ENCODE measurements at places on chromosomes 11 and 22. TPM values are rescaled to one million over a fixed set of nuclear protein-coding genes. Genes with fewer than 3 reads are reported as not detected.

Gene MYRF
- total RNA-seq = 0.28 TPM

Gene DTX4
- 28.1 TPM for total RNA-seq

Gene SLC15A3
- 8.7 TPM for total RNA-seq

Gene CYP2D6
- total RNA-seq = 0.09 TPM

Gene PSMA1
- total RNA-seq = 177 TPM

Gene MRGPRX4
- 0.51 TPM for total RNA-seq

Gene OR2AG2
- total RNA-seq = not detected

Gene TP53I11
- total RNA-seq = 31.0 TPM

Gene SMC1B
- total RNA-seq = not detected

Gene PTS
- total RNA-seq = 45.1 TPM

Gene CD3E
- total RNA-seq = not detected

DNA sequence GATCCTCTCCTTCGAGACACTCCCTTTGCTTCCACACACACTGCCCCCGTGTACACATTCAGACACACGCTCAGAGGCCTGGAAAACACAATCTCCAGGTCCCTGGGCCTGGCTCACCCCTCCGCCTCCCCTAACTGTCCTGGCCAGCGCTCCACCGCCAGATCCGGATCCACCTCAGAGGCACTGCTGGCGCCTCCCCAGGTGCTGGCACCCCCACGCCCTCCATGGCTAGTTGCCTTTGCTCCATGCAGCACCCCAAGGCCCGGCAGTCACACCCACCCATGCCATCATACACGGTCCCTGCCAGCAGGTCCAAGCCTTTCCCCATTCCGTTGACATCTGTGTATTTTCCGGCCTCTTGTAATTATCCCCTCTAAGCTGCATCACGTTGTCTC lies 11.1 kb downstream of the SPTBN2 start:
- no peak for DNase-seq

DNA sequence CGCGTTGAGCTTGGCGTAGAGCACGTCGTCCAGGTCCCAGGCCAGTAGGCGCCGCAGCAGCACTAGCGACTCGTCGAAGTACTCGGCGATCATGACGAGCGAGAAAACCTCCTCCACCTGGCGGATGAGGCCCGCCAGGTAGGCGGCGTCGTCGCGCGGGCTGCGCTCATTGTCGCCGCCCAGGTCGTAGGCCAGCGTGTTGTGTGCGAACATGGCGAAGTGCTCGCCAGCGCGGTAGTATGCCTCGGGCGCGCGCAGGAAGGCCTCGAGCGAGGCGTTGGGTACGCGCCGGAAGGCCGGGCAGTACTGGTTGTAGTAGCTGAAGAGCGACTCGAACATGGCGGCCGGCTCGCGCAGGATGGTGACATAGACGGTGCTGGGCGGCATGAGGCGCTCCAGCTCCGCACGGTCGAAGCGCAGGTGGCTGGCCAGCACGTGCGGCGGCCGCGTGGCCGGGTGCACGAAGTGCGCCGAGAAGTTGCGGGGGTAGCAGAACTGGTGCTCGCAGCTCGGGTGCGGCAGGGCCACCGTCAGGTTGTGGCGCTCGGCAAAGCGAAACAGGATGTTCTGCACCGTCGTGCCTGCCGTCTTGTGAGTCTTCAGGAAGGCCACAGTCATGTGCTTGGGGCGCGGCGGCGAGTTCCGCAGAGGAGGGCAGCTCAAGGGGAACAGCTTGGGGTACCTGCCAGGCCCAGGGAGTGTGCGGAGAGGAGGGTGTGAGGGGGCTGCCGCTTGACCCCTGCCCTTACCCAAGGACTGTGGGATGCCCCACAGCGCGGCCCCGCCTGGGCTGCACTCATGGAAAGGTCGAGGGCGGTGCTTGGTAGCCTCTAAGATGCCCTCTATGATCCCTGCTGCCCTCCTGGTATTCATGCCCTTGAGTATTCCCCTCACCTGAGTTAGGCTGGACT lies 5.7 kb downstream of the GAL3ST3 start:
- no peak for DNase-seq

GRCh38 chr11:128300785-128301184 lies 286.6 kb downstream of the ETS1 start:
- DNase-seq = no peak

GRCh38 chr11:93659841-93660240 lies 1.6 kb upstream of the CEP295 start:
- DNase-seq = no peak

GRCh38 chr11:117929916-117930570 lies 841 bp upstream of the TMPRSS13 start:
- DNase-seq = no peak

DNA sequence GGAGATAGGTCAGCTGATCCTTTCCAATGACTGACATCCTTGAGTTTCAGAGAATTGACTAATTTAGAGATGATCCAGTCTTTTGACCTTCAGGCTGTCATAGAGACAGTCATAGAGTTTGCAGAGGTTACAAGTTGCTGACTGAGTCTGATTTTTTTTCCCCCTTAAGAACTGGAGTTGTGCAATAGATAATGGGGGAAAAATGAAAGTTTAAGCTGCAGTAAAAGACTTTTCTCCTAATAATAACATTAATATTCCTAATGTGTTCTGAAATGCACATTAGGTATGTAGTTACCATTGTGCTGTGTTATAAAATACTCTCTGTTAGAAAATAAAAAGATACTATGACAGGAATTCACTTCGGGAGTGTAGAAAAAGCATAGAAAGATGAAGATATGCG lies 876.9 kb upstream of the RAG2 start:
- DNase-seq = no peak

DNA sequence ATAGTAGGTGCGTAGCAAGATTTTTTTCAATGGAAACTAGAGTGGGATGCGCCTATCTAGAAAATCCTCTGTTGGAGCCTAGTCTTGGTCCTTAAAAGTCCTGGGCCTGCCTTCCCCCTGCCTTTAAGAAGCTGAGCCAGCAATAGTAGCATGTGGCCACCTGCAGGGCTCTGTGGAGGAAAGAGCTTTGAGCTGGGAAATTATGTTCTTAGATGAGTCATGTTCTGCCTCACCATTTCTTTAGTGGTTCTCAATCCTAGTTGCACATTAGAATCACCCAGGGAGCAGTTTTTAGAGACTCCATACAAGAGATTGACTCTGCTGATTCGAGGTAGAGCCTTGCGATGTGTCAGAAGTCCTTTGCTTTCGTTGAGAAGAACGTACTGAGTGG lies 133.5 kb downstream of the COMMD9 start:
- peak; percentile 49 for DNase-seq

GRCh38 chr11:110339456-110340250 lies 43.2 kb upstream of the RDX start:
- no peak for DNase-seq

DNA sequence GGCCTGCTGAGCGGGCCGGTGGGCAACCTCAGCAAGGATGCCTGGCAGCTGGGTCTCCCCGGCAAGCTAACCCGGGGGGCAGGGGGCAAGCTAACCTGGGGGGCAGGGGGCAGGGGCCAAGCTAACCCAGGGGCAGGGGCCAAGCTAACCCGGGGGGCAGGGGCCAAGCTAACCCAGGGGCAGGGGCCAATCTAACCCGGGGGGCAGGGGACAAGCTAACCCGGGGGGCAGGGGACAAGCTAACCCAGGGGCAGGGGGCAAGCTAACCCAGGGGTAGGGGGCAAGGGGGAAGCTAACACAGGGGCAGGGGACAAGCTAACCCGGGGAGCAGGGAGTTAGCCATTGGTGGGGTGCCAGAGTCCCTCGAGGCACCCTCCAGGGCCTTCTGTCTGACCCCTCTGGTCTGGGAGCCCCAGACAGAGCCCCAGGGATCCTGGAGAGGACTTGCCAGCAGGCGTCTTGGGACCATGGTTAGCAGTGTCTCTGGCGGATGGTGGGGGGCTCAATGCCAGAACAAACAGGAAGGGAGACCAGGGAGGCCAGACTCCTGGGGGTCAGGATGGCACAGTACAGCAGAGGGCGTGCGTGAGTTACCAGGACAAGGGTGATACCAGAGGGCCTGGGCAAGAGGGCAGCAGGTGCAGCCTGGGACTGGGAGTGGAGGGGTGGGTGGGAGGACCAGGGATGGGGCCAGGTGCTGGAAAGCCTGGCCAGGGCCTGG lies 16.1 kb downstream of the IGF2 start:
- DNase-seq = no peak

GRCh38 chr22:21961886-21962654 lies 9.4 kb upstream of the PPM1F start:
- DNase-seq = no peak

- DNase-seq = no peak
Observed at GRCh38 chr11:121439337-121439736, 12.8 kb upstream of the SORL1 start.

GRCh38 chr22:20777420-20778177 lies 3.7 kb downstream of the SERPIND1 start:
- DNase-seq = peak; percentile 65

GRCh38 chr11:42462558-42463310 lies 849.1 kb upstream of the API5 start:
- no peak for DNase-seq

DNA sequence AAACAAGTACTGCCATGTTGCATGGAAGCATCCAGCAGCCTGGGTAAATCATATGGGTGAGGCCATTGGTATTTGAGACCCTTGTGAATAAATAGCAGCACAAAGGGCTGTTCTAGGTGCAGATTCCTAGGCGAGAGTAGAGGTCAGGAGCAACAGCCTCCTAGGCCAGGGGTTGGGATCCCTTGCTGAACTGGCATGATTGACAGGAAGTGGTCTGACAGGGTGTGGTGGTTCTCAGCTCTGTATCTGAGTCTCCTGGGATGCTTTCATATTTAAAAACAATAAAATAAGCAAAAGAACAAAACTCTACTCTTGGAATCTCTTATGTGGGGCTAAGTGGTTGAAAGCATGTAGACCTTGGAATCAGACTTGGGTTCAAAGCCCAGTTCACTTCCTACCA lies 35.8 kb downstream of the INSC start:
- no peak for DNase-seq

DNA sequence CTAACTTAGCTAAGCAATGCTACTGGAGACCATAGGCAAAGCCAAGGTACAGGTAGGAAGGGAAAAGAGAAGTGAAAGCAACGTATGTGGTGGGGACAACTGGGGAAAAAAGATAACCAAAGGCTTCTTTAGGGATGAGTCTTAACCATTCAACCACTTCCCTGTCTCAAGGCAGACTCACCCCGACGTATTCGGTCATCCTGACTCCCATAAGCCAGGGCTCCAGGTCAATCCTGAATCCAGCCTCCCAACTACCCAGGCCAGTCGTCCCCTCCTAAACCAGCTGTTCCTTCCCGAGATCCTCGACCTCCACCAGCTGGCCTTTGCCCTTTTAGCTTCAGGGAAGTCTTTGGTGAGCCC lies 330 bp downstream of the ACP2 start:
- no peak for DNase-seq

DNA sequence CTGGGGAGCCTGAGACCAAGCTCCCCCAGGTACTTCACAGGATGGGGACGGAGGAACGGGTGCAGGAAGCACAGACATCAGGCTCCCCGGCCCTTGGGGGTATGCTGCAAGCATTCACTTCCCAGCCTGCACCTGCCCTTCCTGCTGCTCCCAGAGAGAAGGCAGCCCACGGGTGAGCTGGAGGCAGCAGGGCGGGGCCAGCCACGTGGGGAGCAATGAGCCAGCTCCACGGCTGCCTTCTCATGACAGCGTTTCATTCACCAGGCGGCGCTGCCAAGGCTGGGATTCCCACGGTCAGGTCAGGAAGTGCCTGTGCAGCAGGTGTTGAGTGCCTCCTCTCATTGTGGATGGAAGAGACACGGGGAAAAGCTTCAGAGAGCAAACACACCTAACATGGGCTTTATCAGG lies 14.5 kb upstream of the PHLDA2 start:
- no peak for DNase-seq

DNA sequence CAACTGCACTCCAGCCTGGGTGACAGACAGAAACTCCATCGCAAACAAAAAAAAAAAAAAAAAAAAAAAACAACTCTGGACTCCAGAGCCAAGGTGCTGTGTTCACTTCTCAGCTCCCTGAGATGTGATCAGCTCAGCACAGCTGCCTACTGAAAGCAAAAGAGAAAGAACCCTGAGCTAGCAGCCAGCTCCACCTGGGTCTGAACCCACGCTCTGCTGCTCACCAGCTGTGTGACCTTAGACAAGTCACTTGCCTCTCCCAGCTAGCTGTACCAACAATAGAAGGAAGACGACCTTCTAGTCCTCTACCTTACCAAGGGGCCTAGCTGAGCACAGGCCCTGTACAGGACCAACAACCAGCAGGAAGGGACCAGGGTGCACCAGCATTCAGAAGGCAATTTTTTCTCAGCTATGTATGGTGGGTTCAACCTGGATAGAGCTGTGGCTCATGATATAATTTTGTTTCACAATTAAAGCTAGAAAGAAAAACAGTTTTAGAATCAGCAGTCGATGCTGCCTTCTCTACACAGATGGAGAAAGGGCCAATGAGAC lies 3.8 kb downstream of the DGCR2 start:
- DNase-seq = no peak

- no peak for DNase-seq
Observed at GRCh38 chr11:132811649-132812048, 720.7 kb downstream of the OPCML start.

- no peak for DNase-seq
Observed at GRCh38 chr11:1229471-1230120, 6.7 kb downstream of the MUC5B start.

GRCh38 chr11:5476186-5476819 lies 12.2 kb upstream of the OR52D1 start:
- DNase-seq = peak; percentile 72

GRCh38 chr11:117932426-117932825 lies 3.2 kb upstream of the TMPRSS13 start:
- DNase-seq = no peak

DNA sequence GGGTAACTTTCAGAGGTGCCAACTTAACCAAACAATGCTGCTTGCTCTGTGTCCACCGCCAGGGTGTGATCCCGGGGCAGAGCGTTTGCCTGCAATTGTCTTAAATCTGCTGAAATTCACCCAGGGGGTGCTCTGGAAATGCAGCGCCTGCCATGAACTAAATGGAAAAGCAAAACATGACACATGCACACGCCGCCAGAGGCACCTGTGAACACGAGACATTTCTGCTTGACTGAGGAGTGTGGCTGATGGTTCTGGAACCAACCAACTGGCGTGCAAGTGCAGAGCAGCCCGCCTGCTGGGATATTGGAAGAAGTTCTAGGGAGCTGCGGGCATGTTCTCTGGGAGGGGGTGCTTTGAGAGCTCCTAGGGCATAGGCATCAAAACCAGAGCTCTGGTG lies 30.4 kb downstream of the DSCAML1 start:
- no peak for DNase-seq

Measured in dermis blood vessel endothelial cell (primary cell).